M059J (cell line): ENCODE measurements at places on chromosomes 3 and 15. TPM values are rescaled to one million over a fixed set of nuclear protein-coding genes. Genes with fewer than 3 reads are reported as not detected.

Gene SLC24A1
- total RNA-seq, result 2.1 and 2.9 TPM in 2 replicates

GRCh38 chr15:67899596-67900283, 59.9 kb upstream of the RNU6-1 start:
- no peak for DNase-seq

- DNase-seq, result peak; percentile 79
These were observed 48.0 kb downstream of the EHHADH start for GRCh38 chr3:185205865-185206264.

- peak; percentile 61 for DNase-seq
These were observed 36.4 kb upstream of the FSTL1 start for GRCh38 chr3:120487191-120487650.

- DNase-seq, result no peak
These were observed 42.9 kb upstream of the ARPP21 start for GRCh38 chr3:35596335-35596995.

DNA sequence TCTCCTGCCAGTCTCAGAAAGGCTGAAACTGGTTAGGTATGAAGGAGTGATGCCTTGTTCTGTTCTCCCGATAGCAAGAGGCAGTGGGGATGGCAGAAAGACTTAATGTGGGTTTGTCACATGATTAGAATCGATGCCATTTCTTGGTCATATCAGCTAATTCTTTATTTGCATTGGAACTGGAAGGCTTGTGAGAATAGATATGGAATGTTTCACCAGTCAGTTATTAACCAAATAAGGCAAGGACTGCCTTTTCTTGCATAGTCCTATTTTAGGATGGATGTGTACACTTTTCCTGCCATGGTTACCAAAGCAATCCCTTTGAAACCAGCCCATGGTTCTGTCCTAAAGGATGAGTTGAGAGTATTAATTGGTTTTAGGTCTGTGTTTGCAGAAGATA, 33.7 kb downstream of the FILIP1L start:
- DNase-seq, result peak; percentile 54

- no peak for DNase-seq
These were observed 714.3 kb upstream of the CFAP20DC start for GRCh38 chr3:59764171-59764570.

- peak; percentile 76 for DNase-seq
These were observed 291.6 kb upstream of the VEPH1 start for GRCh38 chr3:157794771-157795170.
